LHCN-M2 (cell line): ENCODE measurements at places on chromosomes 3 and 15. TPM values are rescaled to one million over a fixed set of nuclear protein-coding genes. Genes with fewer than 3 reads are reported as not detected.

Gene CCDC54
- total RNA-seq: not detected in 2 replicates

Gene AMOTL2
- total RNA-seq: 72.0 and 82.3 TPM in 2 replicates

Gene OSBPL10
- 48.2 and 61.5 TPM in 2 replicates for total RNA-seq

Gene RPUSD2
- 11.5 and 12.6 TPM in 2 replicates for total RNA-seq

Gene STAB1
- total RNA-seq: under 0.01 TPM in 1 of 2 replicates, not detected in the other

Gene CPEB1
- total RNA-seq: 6.0 and 6.3 TPM in 2 replicates

Gene ZNF501
- total RNA-seq: 0.45 and 1.3 TPM in 2 replicates

Gene GOLGA6B
- not detected in 2 replicates for total RNA-seq

Gene FSIP1
- 0.38 and 1.1 TPM in 2 replicates for total RNA-seq

Gene ZPLD1
- 1.1 and 1.2 TPM in 2 replicates for total RNA-seq

Gene UBL7
- 83.4 and 104 TPM in 2 replicates for total RNA-seq

Gene FAM98B
- 5.2 and 19.5 TPM in 2 replicates for total RNA-seq

Gene CCDC39
- not detected in 2 replicates for total RNA-seq

Gene EBLN2
- total RNA-seq: 2.8 and 3.7 TPM in 2 replicates
